Stimulated activated CD4-positive, alpha-beta T cell treated with anti-CD3 and anti-CD28 coated beads, Interleukin-15, amount 100 ng/mL, for 1 hour (primary cell): ENCODE measurements at places on chromosomes 7 and 10.

DNA sequence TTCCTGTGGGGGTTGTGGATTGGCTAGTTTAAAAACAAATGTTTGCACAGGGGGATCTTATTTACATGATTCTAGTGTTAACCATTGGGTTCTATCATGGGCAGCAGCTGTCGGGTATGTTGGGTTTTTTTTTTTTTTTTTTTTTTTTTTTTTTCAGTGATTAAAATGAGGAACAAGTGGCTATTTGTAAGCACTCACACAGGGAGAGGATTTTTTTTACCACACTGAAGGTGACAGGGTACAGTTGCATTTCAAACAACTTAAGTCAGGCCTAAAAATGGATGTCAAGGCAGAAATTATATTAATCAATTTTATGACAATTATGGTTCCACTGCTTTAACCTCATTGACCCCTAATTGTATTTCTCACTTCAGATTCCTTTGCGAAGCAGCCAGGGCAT is 92.8 kb downstream of the CD36 start:
- no peak for DNase-seq

DNA sequence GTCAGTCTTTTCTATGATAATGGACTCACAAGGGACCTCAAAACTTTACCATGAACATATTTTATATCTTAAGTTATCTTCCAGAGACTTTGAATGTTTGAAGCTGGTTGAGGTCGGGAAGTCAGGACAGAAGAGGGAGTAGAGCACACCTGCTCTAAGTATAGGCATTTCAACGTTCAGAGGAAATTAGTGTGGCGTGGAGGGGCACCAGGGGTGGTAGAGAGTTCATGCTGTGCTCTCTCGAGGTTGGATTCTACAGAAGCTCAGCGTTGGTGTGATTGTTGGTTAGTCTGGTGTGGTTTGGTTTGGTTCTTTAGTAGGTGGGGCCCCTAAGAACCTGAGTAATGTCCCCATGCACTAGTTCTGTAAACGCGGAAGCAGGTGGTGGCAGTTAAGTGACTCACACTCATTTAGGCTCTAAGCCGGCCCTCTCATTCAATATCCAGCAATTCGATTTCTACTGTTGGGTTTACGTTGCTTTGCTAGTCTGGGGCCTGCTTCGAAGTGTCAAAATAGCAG is 19.8 kb downstream of the CNTNAP2 start:
- no peak for DNase-seq

- DNase-seq: no peak
Measured at GRCh38 chr7:26782501-26782900, 81.9 kb downstream of the SKAP2 start.

- DNase-seq: no peak
Measured at GRCh38 chr10:117353684-117354083, 21.6 kb downstream of the PDZD8 start.

GRCh38 chr7:81330108-81330507 is 411.3 kb upstream of the SEMA3C start:
- no peak for DNase-seq

DNA sequence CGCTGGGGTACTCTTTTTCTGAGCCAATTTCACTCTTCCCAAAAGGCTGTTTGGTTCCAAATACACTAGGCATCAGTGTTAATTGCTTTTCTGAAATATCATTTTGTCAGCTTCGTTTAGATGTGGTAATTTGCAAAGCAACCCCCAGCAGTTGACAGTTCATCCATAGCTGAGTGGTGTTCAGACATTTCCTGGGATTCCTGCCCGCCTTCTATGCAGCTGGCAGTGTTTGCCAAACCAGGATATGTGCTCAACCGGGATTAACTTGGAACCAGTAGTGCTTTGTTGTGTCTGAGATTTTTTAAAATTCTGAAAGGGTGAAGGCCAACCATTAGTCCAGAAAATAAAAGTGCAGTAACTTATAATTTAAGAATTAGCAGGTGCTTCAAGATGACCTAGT is 25.2 kb upstream of the MKLN1 start:
- no peak for DNase-seq

DNA sequence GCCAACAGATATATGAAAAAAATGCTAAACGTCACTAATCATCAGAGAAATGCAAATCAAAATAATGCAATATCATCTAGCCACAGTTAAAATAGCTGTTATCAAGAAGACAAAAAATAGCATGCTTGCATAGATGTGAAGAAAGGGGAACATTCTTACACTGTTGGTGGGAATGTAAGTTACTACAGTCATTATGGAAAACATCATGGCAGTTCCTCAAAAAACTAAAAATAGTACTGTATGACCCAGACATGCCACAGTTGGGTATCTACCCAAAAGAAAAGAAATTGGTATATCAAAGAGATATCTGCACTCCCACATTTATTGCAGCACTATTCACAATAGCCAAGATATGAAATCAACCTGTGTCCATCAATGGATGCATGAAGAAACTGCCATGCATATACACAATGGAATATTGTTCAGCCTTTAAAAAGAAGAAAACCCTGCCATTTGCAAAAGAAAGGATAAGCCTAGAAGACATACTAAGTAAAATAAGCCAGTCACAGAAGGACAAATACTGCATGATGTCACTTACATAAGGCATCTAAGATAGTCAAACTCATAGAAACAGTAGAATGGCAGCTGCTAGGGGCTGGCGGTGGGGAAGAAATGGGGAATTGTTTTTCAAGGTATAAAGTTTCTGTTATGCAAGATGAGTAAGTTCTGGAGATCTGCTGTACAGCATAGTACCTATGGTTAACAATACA is 107.0 kb downstream of the PTPN20 start:
- no peak for DNase-seq

GRCh38 chr7:94832051-94832450 is 75.3 kb upstream of the PPP1R9A start:
- no peak for DNase-seq

- DNase-seq: no peak
Measured at GRCh38 chr10:24463611-24464426, 254.9 kb downstream of the KIAA1217 start.

GRCh38 chr7:142438235-142438922 is 180.5 kb upstream of the PRSS58 start:
- DNase-seq: no peak

DNA sequence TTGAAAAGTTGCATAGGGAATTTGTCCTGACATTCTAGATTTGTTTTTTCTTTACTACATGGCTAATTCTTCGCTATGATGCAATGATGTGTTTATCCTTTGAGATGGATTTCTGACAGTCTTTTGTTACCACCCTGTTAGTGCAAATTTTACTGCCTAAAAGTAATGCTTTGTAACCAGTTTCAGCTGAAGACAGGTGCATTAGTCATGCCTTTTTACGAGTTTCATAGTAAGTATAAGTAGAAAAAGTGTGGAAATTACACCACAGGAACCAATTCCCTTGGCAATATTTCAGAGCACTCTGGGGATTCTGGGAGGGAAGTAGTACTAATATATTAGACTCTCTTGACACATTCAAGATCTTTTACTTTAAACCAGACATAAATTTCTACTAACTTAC is 257.8 kb upstream of the DKK1 start:
- DNase-seq: no peak

DNA sequence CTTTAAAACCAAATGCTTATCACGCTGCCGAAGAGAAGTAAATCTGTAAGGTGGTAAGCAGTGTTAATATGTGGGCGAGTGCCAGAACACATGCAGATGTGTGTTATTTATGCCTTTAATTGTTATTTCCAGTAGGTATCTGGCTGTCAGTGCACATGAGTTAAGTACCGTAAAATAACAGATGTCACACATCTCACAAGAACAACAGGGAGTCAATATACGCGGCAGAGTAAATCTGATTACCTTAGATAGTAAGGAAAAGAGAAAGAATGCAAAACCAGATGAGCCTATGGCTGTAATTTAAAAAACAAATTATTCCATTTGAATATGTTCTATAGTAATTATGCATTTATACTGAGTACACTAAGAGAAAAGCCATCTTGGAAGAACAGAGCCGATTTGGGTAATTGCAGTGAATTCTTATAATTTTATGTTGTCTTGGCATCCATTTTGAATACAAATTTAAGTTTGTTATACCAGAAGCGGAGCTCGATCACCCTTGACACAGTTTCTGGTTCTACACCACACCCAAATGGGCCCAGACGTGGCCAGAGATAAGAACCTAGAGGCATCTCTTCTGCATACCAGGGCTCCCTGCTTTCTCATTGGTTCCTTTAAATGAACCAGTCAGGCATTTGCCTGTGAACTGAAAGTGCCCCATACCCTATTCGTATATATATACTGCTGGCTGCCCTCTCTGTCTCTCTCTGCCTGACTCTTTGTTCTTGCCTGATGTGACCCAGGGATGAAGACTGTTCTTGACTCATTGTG is 34.8 kb downstream of the DNAJB9 start:
- no peak for DNase-seq

DNA sequence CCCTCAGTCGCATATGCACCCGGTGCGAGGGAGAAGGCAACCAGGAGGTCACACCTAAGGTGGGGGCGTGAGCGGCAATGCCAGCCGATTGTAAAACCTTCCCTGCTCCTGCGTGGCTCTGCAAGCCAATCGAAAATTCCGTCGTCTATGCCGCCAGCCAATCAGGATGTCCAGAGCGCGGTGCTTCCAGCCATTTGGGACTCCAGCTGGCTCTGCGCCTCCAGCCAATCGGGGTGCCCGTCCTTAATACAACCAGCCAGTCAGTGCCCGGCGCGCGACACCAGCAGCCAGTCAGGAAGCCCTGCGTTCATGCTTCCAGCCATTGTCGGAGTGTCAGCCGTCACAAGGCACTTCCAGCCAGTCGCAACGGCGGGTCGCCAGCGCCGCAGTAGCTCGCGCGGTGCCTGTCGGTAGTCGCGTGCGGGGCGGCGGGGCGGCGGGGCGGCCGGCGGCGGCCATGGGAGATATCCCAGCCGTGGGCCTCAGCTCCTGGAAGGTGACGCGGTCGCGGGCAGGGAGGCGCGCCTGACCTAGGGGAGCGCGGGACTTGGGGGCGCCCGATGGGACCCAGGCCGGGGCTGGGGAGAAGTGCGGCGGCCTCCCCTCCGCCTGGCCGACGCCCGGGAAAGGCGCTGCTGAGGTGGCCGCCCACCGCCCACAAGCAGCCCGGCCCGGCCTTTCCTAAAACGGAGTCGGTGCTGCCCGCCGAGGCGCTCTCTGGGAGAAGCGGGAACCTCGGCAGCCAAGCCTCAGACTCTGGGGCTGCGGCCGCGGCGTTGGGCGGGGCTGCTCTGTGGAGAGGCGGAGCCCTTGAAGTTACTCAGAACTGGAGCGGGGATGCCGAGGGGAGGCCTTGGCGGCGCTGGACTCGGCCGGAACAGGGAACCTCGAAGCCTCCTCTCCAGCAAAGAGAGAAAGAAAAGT is at the start of gene AKR1E2:
Gene AKR1E2, plus strand, starts transcription at position 340 of the 924 bp plus-strand sequence. Its CDS starts 118 bp downstream, at position 458.
- DNase-seq: peak; percentile 73

GRCh38 chr10:124701881-124702656 is 42.1 kb downstream of the FAM53B start:
- no peak for DNase-seq

GRCh38 chr10:1549591-1550290 is 187.6 kb downstream of the ADARB2 start:
- no peak for DNase-seq

- no peak for DNase-seq
Measured at GRCh38 chr7:46604241-46604661, 683.2 kb upstream of the IGFBP3 start.

GRCh38 chr10:79392020-79392398 is 44.7 kb downstream of the PPIF start:
- no peak for DNase-seq

DNA sequence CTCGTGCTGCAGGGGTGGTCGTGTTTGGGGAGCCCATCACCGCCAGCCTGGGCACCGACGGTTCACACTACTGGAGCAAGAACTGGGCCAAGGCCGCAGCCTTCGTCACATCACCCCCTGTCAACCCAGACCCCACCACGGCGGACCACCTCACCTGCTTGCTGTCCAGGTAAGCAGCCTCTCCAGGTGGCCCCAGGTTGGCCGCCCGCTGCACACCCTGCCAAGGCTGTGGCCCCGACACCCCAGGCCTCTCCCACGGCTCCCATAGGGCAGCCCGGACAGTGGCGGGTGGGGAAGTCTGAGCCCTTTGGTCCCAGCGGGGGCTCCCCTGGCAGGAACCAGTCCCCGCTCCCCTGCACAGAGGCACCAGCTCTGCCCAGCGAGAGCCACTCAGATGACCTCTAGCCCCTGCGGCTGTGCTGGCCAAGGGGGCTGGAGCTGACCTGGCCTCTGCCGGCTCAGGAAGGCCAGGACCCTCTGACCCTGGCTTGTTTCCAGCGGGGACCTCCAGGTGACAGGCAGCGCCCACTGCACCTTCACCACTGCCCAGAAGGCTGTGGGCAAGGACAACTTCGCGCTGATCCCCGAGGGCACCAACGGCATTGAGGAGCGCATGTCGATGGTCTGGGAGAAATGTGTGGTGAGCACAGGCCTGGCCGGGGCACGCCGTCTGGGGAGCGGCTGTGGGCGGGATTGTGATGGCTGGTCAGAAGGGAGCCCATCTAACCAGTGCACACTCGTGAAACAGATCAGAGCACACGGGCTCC is 13.8 kb downstream of the DPYSL4 start:
- no peak for DNase-seq

- no peak for DNase-seq
Measured at GRCh38 chr7:88772776-88773175, 13.3 kb downstream of the ZNF804B start.

GRCh38 chr7:125820495-125820894 is 890.9 kb upstream of the POT1 start:
- DNase-seq: no peak

DNA sequence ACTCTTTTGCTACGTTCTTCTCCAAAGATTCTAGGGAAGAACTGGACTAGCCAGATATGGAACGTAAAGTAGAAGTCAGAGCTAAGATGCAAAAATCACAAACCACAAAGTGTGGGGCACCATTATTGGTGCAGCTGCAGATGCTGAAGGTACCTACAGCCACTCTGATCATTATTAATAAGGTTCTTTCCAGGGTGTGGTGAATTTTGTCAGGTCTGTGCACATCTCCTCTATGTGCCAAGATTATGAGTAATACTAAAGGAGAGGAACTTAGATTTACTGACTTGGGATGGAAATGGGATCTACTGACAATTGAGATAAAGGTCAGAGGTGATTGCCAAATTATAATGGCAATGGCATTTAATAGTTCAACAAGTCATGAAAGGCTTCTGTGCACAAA is 148.2 kb downstream of the RAPGEF5 start:
- DNase-seq: no peak

DNA sequence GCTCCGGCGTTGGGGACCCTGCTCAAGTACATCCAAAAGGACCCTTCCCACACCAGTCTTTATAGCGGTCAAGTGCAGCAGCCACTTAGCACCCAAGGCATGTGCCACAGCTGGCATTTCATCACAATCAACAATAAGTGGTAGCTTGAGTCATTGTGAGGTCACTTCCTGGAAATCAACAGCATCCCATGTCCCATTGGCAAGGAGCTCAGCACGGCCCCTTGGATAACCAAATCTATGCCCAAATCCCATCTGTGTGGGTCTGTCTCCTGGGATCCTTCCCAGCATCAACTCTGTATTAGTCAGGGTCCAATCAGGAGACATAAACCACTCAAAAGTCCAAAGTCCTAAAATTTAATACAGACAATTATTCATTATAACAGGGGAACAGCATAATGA is 27.1 kb downstream of the MDH2 start:
- no peak for DNase-seq

GRCh38 chr10:114526126-114526503 is 121.8 kb upstream of the AFAP1L2 start:
- DNase-seq: no peak

GRCh38 chr7:6479067-6479466 is 31.3 kb upstream of the DAGLB start:
- no peak for DNase-seq

- DNase-seq: no peak
Measured at GRCh38 chr10:78844960-78845607, 223.7 kb upstream of the ZMIZ1 start.
